ENCODE measurements at places on chromosomes 5 and 9.

DNA sequence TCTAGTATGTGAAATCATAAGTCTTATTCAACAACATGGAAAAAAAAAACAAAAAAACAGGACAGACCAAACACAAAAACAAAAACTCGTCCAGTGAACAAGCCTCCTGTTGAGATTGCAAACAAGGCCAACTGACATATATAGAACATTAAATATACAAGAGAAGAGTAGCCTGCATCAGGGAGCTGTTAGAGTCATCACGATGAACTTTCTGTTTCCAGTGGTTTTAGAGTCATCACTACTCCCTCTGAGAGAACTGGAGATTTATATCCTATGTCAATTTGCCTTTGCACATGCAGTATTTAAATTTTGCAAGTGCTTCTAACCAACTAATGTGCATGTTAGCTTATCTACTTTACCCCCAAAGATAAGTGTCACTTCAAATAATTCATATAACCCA is 9.9 kb downstream of the SNCAIP start:
- no peak for DNase-seq

DNA sequence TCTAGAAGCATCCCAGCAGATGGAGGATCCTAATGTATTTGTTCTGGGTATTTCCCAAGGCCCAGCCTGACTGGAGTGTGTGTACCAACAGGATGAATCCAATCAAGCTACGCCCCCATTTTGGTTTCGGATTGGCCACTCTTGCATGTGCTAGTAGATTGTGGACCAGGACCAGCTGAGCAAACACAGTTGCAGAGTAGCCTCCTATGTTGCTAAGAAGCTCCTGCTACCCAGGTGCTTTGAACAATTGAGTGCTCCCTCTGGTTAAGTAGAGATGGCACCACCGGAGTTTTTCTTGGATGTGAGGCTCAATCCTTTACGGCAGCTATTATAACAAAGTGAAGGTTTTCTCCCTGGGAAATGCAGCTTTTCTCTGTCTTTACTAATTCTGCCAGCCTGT is 204.5 kb downstream of the NTRK2 start:
- DNase-seq: no peak

- DNase-seq: no peak
These were observed 58.5 kb downstream of the KCNIP1 start for GRCh38 chr5:170562166-170562874.

DNA sequence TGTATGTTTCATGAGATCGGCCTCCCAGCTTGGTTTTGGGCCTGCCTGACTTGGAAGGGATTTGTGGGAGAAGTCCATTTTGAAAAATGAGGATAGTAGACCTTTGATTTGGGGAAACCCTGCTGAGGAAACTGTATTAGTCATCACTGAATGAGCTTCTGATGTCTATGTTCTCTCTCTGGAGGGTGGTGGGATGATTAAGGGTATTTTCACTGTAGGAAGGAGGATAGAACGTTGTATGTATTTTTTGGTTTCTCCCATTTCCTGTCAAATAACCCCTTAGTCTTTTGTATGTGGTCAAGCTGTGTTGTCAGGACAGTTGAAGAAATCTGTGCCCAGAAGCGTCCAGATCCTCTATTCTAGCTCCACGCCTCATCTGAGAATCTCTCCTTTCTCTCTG is 151.9 kb downstream of the INSYN2B start:
- DNase-seq: no peak

DNA sequence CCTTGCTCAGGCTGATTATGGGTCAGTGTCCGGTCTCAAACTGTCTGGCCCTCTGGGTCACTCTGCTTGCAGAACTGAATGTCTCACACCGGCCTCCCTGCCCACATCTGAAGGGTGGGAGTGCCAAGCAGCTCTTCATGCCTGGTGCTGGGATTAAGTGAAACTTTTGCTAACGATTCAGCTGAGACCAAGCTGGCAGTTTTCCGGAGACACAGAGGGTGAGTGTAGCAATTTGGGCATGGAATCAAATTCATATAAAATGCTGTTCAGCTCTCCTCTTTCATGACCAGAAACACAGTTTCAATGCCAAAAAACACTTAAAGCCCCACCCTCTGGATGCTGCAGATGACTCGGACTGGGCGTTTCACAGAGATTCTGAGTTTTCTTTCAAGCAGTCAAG is 207.5 kb downstream of the NXNL2 start:
- DNase-seq: no peak

GRCh38 chr5:140182075-140182711 is 7.2 kb downstream of the CYSTM1 start:
- DNase-seq: no peak

GRCh38 chr9:113056191-113057106 is at the start of gene ZFP37:
TSS of gene ZFP37 (minus strand) at chr9:113056724. CDS start at chr9:113056688, 36 bp downstream.
- no peak for DNase-seq

Data from NB4 (cell line).